Omental fat pad (tissue), 4 donors: ENCODE measurements at places on chromosomes 3 and 15. TPM values are rescaled to one million over a fixed set of nuclear protein-coding genes. Genes with fewer than 3 reads are reported as not detected.

The SERPINI1 gene
- 4.3 TPM for total RNA-seq

The CCR1 gene
- 12.9 TPM for total RNA-seq

The ADPGK gene
- total RNA-seq: 93.2 TPM

The GOLGA8R gene
- 3.2 TPM for total RNA-seq

The PLSCR5 gene
- total RNA-seq: not detected

The GPR15 gene
- total RNA-seq: 0.44 TPM

The GOLGA8S gene
- 0.09 TPM for total RNA-seq

The KLHL6 gene
- 9.1 TPM for total RNA-seq

The ECE2 gene
- not detected for total RNA-seq

The PPARG gene
- 374 TPM for total RNA-seq

The ANKUB1 gene
- not detected for total RNA-seq

The THBS1 gene
- total RNA-seq: 4,169 TPM

The LSM3 gene
- 8.0 TPM for total RNA-seq

The DISP2 gene
- total RNA-seq: 1.1 TPM

The SLC28A1 gene
- not detected for total RNA-seq

The CASR gene
- total RNA-seq: not detected

The TRANK1 gene
- total RNA-seq: 9.4 TPM

The CYP1A2 gene
- total RNA-seq: not detected

The CEP19 gene
- 2.5 TPM for total RNA-seq

The ZXDC gene
- 47.0 TPM for total RNA-seq

The RBP2 gene
- total RNA-seq: not detected

The ATP13A4 gene
- total RNA-seq: 0.28 TPM

The STAC gene
- total RNA-seq: 0.75 TPM

The ARNT2 gene
- 3.2 TPM for total RNA-seq

The FAM43A gene
- 59.3 TPM for total RNA-seq

The RAD18 gene
- total RNA-seq: 5.5 TPM

The SCAANT1 gene
- total RNA-seq: not detected

The SSR3 gene
- total RNA-seq: 118 TPM

The NR2F2 gene
- 41.8 TPM for total RNA-seq

The TMF1 gene
- 28.8 TPM for total RNA-seq

The PARP16 gene
- total RNA-seq: 11.0 TPM

The CAV3 gene
- total RNA-seq: not detected

The REC114 gene
- not detected for total RNA-seq

The TRIM42 gene
- not detected for total RNA-seq

The RLBP1 gene
- not detected for total RNA-seq

The GABPB1 gene
- 25.7 TPM for total RNA-seq

The UACA gene
- total RNA-seq: 36.1 TPM

The CELSR3 gene
- 1.2 TPM for total RNA-seq

The LIPH gene
- 0.25 TPM for total RNA-seq

The CPN2 gene
- 0.24 TPM for total RNA-seq

The ASB7 gene
- total RNA-seq: 12.0 TPM
